PC-3 (cell line): ENCODE measurements at places on chromosomes 13 and 19. TPM values are rescaled to one million over a fixed set of nuclear protein-coding genes. Genes with fewer than 3 reads are reported as not detected.

DNA sequence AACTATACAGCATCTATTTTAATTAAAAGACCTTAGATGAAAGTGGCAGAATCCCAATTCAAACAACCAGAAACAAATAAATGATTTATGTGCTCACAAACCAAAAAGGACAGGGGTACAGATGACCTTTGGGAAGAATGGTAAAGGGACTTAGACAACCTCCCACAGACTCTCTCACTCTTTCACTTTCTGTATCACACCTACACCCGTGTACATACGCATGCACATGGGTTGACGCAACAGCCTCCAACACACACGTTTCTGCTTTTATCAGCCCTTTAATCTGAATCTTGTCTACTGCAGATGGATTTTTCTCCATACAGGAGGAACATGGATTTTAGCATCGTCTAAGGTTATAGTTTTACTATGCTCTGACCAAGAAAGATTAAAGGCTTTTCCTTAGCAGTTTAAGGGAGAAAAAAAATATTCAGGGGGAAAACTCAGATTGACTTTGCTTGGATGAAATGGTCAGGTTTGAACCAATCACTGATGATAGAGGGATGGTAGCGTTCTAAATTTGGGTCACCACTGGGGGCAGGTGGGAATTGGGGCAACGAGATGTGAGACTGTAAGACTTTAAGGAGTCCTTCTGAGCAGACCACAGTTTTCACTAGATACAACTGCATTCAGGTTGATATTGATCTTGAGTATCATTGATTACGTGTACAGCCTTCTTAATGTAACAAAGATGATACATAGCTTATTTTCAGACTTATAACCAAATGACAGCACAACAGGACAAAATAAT lies 166.1 kb downstream of the ITGBL1 start:
- no peak overlapping the region for H3K27ac ChIP-seq
- no peaks in the 10 kb centered on the region for H3K27me3 ChIP-seq
- no peak overlapping the region for H3K4me3 ChIP-seq
- no peaks in the 10 kb centered on the region for H3K36me3 ChIP-seq
- no peak for DNase-seq

Gene B3GNT3
- total RNA-seq, result 39.5 and 41.7 TPM in 2 replicates

DNA sequence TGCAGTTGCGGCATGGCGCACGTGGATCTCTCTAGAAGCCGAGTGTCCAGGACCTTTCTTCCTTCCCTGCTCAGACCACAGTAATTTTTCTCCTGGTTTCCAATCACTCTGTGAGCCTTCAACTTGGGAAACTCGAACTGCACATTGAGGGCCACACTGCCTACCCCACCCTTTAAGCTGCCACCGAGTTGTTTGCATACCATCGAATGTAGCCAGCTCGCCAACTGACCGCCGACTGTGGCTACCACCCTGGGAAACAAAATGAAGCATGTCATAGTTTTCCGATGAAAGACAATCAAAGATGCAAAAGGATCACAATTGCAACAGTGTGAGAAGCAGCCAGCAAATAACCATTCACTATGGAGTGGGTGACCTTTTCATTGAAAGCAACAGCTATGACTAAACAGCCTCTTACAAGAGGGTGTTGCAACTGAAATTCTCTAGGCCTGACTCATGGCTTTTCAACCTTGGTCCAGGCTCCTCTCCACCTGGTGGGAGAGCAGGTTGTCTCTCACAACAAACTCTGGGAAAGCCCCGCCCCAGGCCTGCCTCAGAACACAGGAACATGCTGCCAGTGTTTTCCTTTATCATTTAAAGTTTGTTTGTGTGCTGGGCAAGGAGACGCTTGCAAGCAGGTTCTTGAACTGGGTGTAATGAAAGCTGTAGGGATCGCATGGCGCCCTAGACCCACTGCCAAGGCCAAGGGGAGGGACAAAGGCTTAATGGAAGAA lies 141.7 kb upstream of the SERP2 start:
- H3K4me3 ChIP-seq, result no peak overlapping the region
- peaks cover 42% of the 10 kb centered on the region for H3K4me1 ChIP-seq
- no peaks in the 10 kb centered on the region for H3K36me3 ChIP-seq
- peak overlapping the region; percentile 100 for H3K27ac ChIP-seq
- H3K27me3 ChIP-seq, result no peaks in the 10 kb centered on the region
- DNase-seq, result peak; percentile 97

GRCh38 chr19:6458695-6459261 lies 814 bp downstream of the SLC25A23 start:
- no peak overlapping the region for H3K27ac ChIP-seq
- H3K27me3 ChIP-seq, result no peaks in the 10 kb centered on the region
- peaks cover 24% of the 10 kb centered on the region for H3K36me3 ChIP-seq
- H3K4me3 ChIP-seq, result peak overlapping the region; percentile 68

- no peak for DNase-seq
- no peak overlapping the region for H3K27ac ChIP-seq
- no peaks in the 10 kb centered on the region for H3K36me3 ChIP-seq
- H3K4me3 ChIP-seq, result no peak overlapping the region
- no peaks in the 10 kb centered on the region for H3K4me1 ChIP-seq
Measured at GRCh38 chr13:28623782-28624706, 34.9 kb upstream of the POMP start.

GRCh38 chr13:43074824-43075510 lies 51.6 kb downstream of the DNAJC15 start:
- H3K36me3 ChIP-seq, result no peaks in the 10 kb centered on the region
- no peaks in the 10 kb centered on the region for H3K27me3 ChIP-seq
- no peak for DNase-seq

DNA sequence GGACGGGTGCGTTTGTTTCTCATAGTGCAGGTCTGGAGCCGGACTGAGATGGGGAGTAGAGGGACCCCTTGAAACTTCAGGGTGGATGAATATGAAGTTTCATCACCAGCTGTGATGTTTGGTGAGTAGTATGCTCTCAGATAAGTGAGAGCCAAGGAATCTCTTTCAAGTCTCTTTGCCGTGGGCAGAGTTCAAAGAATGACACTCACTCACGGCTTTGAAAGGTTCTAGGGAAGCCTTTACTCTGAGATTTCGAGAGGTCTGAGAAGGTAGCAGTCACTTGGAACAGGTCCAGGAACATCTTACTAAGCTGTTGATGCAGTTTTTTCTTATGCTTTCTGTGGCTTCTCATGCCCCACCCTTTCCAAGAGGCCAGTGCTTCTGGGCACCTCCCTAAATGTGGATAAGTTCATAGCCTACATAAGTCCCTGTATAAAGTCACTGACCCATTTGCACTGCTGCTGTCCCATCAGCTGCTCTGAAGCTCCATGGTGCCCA lies at the start of gene IGFL2:
TSS of gene IGFL2 (plus strand) at position 448 of the 498 bp plus-strand sequence. CDS start at position 489, 41 bp downstream.
- peak; percentile 8 for DNase-seq
- no peak within 1 kb of the TSS for H3K4me3 ChIP-seq
- no peaks in the 10 kb centered on the region for H3K4me1 ChIP-seq
- H3K27ac ChIP-seq, result no peak within 1 kb of the TSS
- H3K36me3 ChIP-seq, result no peaks in the 10 kb centered on the region
- peaks cover 27% of the 10 kb centered on the region for H3K27me3 ChIP-seq

- H3K36me3 ChIP-seq, result no peaks in the 10 kb centered on the region
- no peak overlapping the region for H3K27ac ChIP-seq
- no peaks in the 10 kb centered on the region for H3K27me3 ChIP-seq
- no peak for DNase-seq
- peaks cover 24% of the 10 kb centered on the region; the same call in 1 of the 2 replicates for H3K4me1 ChIP-seq
Measured at GRCh38 chr13:50587645-50588373, 255.7 kb downstream of the DLEU7 start.

Gene SHISA2
- 7.8 TPM in 2 replicates for total RNA-seq

Gene THSD8
- total RNA-seq, result not detected in 2 replicates

DNA sequence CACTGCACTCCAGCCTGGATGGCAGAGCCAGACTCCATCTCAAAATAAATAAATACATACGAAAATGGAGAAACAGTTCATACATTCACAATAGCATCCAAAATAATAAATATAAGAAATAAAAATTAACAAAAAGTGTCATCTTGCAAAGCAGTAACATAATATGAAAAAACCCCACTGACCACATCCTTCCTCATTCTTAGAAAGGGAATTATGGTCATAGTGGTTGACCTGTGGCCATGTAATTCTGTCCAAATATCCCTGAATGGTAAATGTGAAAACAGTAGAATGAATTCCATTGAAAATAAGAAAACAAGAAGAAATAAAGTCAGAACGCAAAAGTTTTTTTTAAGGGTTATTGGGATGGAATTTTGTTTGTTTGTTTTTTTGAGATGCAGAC lies 7.0 kb upstream of the CDC42EP5 start:
- no peak overlapping the region for H3K4me3 ChIP-seq
- H3K4me1 ChIP-seq, result no peaks in the 10 kb centered on the region
- no peak overlapping the region for H3K27ac ChIP-seq
- peaks cover 17% of the 10 kb centered on the region for H3K27me3 ChIP-seq
- no peaks in the 10 kb centered on the region for H3K36me3 ChIP-seq
- no peak for DNase-seq

DNA sequence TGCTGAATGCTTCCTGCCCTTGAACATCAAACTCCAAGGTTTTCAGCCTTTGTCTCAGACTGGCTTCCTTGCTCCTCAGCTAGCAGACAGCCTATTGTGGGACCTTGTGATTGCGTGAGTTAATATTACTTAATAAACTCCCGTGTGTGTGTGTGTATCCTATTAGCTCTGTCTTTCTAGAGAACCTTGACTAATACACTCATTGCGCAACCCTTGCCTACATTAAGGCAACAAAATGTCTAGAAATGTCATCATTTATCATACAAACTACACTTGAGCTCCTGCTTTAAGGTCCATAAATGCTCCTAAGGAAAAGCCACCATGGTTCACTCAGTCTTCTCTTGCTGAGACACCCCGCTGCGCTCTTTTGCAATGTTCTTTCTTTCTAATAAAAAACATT lies 2861.0 kb downstream of the PCDH9 start:
- peaks cover 11% of the 10 kb centered on the region for H3K4me1 ChIP-seq
- DNase-seq, result no peak
- H3K27ac ChIP-seq, result no peak overlapping the region
- H3K27me3 ChIP-seq, result no peaks in the 10 kb centered on the region

Gene HSD11B1L
- total RNA-seq, result 8.6 and 10.9 TPM in 2 replicates

DNA sequence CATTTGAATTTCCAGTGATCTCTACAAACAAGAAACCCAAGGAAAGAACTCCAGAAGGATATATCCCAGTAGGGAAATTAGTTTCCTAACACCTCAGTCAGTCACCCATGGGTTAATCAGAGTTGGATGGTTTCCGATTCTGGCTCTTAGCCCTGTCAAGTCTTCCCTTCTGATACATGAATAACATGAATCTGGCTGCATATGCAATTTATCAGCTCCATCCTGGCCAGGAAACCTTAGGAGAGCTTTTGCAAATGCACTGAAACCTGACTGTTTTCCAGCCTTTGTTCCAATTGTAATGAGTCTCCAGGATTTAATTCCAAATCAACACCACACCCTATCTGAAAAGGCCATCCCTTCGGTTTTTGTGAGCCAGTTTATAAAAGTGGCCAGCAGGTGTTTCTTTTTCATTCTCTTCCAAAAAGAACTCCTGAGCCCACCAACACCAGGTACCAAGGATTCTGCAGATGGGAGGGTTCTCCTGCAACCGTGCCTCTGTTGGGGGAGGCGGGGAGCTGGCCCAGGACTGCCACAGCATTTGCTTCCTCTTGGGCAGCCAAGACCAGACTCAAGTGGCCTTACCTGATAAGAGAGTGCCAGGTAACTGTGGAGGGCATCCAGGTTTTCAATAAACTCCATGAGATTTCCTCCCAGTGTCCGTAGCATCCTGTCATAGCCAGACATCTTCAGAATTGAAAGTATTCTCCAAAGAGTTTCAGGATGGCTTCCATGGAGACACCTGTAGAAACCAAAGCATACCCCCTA lies 77.5 kb downstream of the C13orf42 start:
- H3K27ac ChIP-seq, result no peak overlapping the region
- H3K4me1 ChIP-seq, result peaks cover 18% of the 10 kb centered on the region
- H3K27me3 ChIP-seq, result no peaks in the 10 kb centered on the region; the same call in 1 of the 2 replicates
- no peak overlapping the region for H3K4me3 ChIP-seq
- no peak for DNase-seq

DNA sequence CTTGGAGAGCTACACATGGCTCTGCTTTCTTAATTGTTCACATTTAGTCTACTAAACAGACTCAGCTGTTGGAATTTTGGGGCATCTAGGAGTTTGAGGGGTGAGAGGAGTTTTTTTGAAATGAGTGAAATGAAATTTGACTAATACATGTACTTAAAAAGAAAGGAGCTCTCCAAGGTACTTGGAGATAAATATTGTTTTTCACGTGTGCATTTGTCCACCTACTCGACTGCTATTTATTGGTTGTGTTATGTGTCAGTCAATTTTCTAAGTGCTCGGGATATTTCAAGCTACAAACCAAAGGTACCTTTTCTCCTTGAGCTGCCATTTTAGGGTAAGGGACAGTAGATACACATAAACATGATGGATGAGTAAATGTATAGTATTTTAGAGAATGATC lies 697.0 kb downstream of the LIG4 start:
- DNase-seq, result peak; percentile 31
- no peak overlapping the region for H3K4me3 ChIP-seq
- no peaks in the 10 kb centered on the region for H3K36me3 ChIP-seq
- H3K27me3 ChIP-seq, result no peaks in the 10 kb centered on the region

GRCh38 chr13:78078168-78078567 lies 159.5 kb upstream of the EDNRB start:
- H3K36me3 ChIP-seq, result no peaks in the 10 kb centered on the region
- no peak overlapping the region for H3K27ac ChIP-seq
- no peaks in the 10 kb centered on the region for H3K4me1 ChIP-seq
- DNase-seq, result no peak
- H3K4me3 ChIP-seq, result no peak overlapping the region

DNA sequence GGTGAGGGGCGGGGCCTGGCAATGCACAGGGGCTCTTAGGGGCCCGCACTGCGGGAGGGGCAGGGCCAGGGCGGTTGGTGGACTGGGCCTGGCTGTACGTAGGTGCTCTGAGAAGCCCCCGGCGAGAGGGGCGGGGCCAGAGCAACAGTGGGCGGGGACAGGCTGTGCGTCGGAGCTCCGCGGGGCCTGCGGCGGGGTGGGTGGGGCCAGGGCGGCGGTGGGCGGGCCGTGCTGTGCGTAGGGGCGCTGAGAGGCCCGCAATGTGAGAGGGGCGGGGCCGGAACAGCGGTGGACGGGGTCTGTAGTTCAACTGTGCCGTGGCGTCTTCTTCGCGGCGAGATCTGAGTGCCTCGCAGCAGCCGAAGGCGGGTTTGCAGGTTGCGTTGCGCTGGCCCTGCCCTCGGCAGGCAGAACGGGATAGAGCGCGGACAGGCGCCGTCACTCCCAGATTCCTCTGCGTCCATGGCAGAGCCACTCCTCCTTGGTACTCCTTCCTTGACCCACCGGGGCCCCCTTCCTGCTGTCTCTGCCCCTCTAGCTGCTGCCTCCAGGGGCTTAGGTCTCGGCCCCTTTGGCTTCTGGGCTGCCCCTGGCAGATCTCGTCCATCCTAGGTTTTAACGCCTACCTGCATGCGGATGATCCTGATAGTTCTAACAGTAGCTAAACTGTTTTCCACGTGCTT lies 33.2 kb downstream of the CCNE1 start:
- peak; percentile 81 for DNase-seq
- no peaks in the 10 kb centered on the region for H3K27me3 ChIP-seq
- peak overlapping the region; percentile 76 for H3K4me3 ChIP-seq
- H3K27ac ChIP-seq, result peak overlapping the region; percentile 46
